ENCODE measurements at places on chromosomes 11 and 22. TPM values are rescaled to one million over a fixed set of nuclear protein-coding genes. Genes with fewer than 3 reads are reported as not detected.

Gene DEPDC7
- 2.9 TPM for total RNA-seq

DNA sequence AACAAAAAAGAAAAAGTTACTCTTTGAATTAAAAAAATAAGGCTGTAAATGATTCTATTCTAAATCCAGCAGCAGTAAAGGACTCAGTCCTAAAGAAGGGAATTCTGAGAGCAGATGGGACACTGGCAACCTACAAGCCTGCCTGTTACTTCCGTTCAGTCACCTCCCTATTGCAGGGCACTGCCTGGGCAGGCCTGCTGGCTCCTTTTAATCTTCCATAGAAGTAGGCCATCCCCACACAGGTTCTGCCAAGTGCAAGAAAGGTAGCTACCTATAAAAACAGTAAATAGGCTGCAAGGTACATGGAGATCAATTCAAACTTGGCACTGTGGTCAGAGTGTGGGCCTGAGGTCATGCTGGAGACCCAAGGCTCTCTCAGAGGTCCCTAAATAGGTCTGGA lies 136.4 kb downstream of the TRIM44 start:
- H3K27ac ChIP-seq: no peak overlapping the region
- H3K4me3 ChIP-seq: no peak overlapping the region
- DNase-seq: no peak
- peaks cover 54% of the 10 kb centered on the region for H3K4me1 ChIP-seq

DNA sequence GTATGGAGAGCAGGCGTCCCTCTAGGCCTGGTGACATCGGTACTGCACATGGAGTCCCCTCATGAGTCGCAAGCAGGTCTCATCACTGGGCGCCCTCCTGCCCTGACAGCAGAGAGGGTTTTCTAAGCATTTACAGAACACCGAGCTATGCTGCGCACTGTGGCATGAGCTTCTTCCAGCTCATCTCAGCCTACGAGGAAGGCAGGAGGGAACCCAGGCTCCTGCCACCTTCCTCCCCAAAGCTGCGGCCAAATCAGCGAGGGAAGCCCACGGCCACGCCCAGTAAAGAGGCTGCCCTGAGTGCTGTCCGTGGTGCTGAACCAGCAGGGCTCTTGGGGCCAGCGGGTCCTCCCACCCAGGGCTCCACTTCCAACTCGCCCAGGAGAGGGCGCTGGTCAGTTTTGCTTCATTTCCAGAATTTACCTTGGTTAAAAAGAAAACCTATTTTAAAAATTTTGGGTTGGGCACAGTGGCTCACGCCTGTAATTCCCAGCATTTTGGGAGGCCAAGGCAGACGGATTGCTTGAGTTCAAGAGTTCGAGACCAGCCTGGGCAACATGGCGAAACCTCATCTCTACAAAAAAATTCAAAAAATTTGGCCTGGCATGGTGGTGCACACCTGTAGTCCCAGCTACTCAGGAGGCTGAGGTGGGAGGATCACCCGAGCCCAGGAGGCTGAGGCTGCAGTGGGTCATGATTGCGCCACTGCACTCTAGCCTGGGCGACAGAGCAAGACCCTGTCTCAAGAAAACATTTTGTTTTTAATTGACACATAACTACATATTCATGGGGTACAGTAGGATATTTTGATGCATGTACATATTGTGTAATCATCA lies 34.2 kb downstream of the PHF21B start:
- H3K36me3 ChIP-seq: no peaks in the 10 kb centered on the region
- peak; percentile 95 for DNase-seq
- no peaks in the 10 kb centered on the region for H3K4me1 ChIP-seq
- H3K27me3 ChIP-seq: no peaks in the 10 kb centered on the region

Gene CBL
- 21.7 TPM for total RNA-seq

Gene OR51E2
- 0.40 TPM for total RNA-seq

Gene PRPF19
- total RNA-seq: 78.2 TPM

GRCh38 chr11:128759597-128759996 lies 65.7 kb downstream of the FLI1 start:
- H3K4me1 ChIP-seq: peaks cover 21% of the 10 kb centered on the region
- DNase-seq: no peak
- no peak overlapping the region for H3K4me3 ChIP-seq

Gene CRYBB2
- not detected for total RNA-seq

Gene TRIM49
- total RNA-seq: not detected

Gene KRTAP5-2
- not detected for total RNA-seq

DNA sequence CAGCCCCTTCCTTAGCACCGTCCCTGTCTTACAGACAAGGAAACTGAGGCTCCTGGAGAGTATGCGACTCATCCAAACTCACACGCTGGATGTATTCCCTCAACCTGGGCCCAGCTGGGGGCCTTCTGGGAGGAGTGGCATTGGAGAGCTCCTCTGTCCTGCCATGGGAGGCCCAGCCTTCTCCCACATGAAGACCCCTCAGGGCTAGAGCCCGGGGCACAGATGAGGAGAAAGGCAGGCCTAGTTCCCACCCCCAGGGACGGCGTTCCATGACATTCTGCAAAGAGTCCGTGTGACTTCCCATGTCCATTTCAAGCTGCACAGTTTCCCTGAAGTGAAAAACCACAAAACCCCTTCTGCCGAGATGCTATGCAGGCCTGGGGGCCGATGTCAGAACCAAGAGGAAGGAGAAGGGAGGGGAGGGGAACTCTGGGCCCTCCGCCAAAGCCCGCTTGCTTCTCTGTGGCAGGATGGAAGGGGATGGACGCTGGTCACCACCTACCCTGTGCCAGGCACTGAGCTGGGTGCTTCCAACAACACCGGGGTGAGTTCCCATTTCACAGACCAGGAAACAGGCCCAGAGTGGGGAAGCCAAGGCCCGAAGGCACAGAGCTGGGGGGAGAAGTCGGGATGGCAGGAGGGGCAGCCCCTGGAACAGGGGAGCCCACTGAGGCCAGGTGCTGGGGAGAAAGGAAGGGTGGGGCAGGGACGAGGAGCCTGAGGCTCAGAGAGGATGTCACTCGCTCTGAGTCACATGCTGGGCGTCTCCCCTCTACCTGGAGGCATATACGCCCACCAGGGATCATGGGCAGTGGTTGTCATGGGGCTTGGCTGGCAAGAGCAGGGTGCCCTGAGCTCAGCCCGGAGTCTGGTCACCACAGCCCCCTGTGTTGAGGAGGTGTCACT lies 15.7 kb downstream of the RAC2 start:
- peaks cover 24% of the 10 kb centered on the region for H3K4me1 ChIP-seq
- peak overlapping the region; percentile 68 for H3K27ac ChIP-seq
- H3K36me3 ChIP-seq: no peaks in the 10 kb centered on the region
- H3K4me3 ChIP-seq: no peak overlapping the region
- DNase-seq: no peak

DNA sequence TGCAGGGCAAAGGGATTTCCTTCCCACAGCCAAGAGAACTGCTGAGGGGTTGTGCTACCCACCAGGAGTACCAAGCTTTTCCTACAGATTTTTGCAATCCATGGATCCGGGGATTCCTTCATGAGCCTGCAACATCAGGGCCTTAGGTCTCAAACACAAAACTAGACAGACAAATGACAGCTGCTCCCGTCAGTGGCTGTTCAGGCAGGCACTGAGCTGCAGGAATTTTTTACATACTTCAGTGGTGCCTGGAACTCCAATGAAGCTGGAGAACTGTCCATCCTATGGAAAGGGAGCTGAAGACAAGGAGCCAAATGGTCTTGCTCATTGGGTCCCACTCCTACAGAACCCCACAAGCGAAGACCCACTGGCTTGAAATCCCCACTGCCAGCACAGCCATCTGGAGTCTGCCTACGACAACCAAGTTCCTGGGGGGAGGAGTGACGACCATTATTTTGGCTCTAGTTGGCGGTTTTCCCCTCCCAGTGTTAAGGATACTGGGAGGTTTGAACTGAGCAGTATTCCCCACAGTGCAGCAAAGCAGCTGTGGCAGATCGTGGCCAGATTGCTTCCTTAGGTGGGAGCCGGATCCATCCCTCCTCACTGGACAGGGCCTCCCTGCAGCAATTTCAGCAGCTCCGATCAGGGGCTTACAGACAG lies 157.7 kb upstream of the TMEM45B start:
- no peaks in the 10 kb centered on the region for H3K36me3 ChIP-seq
- H3K4me3 ChIP-seq: no peak overlapping the region
- no peak for DNase-seq

GRCh38 chr11:96257036-96257435 lies 86.0 kb downstream of the MAML2 start:
- DNase-seq: no peak
- H3K36me3 ChIP-seq: no peaks in the 10 kb centered on the region
- no peak overlapping the region for H3K4me3 ChIP-seq
- peak overlapping the region; percentile 87 for H3K27ac ChIP-seq
- H3K27me3 ChIP-seq: no peaks in the 10 kb centered on the region
- peaks cover 76% of the 10 kb centered on the region for H3K4me1 ChIP-seq

DNA sequence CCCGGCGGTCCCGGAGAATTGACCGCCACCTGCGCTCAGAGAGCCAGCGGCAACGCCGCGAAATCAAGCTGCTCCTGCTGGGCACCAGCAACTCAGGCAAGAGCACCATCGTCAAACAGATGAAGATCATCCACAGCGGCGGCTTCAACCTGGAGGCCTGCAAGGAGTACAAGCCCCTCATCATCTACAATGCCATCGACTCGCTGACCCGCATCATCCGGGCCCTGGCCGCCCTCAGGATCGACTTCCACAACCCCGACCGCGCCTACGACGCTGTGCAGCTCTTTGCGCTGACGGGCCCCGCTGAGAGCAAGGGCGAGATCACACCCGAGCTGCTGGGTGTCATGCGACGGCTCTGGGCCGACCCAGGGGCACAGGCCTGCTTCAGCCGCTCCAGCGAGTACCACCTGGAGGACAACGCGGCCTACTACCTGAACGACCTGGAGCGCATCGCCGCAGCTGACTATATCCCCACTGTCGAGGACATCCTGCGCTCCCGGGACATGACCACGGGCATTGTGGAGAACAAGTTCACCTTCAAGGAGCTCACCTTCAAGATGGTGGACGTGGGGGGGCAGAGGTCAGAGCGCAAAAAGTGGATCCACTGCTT lies 25.5 kb downstream of the GNAZ start:
- no peak overlapping the region for H3K4me3 ChIP-seq
- DNase-seq: no peak
- H3K36me3 ChIP-seq: no peaks in the 10 kb centered on the region
- no peak overlapping the region for H3K27ac ChIP-seq

GRCh38 chr11:60985991-60986915 lies 14.8 kb downstream of the CD6 start:
- no peak overlapping the region for H3K27ac ChIP-seq
- no peak overlapping the region for H3K4me3 ChIP-seq
- H3K27me3 ChIP-seq: peaks cover 40% of the 10 kb centered on the region
- no peak for DNase-seq

Gene MMP12
- not detected for total RNA-seq

DNA sequence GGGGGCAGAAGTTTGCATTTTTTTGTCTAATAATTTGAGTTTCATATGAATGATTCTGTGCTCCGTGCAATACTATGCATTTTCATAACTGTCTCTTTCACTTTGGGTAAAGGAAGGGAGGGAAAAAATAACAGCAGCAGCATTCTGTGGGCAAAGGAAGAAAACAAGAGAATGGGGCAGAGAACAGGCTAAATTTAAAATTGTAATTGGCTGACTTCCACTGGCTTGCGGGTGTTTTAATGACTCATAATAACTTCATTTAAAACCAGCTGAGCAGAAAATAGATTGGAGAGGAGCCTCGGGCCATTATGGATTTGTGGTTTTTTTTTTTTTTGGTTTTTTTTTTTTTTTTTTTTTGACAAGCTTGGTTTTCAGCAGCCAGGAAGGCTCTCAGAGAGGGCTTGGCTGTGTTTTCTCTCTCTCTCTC lies 107.4 kb downstream of the ZBTB16 start:
- no peaks in the 10 kb centered on the region for H3K36me3 ChIP-seq
- no peaks in the 10 kb centered on the region for H3K27me3 ChIP-seq
- peak overlapping the region; percentile 99 for H3K27ac ChIP-seq
- H3K4me1 ChIP-seq: peaks cover 95% of the 10 kb centered on the region
- no peak for DNase-seq
- peak overlapping the region; percentile 19 for H3K4me3 ChIP-seq

Gene KRTAP5-6
- total RNA-seq: not detected

- peaks cover 38% of the 10 kb centered on the region for H3K27me3 ChIP-seq
- DNase-seq: no peak
- H3K36me3 ChIP-seq: no peaks in the 10 kb centered on the region
- H3K27ac ChIP-seq: no peak overlapping the region
Observed at GRCh38 chr11:19055016-19055415, 5.5 kb downstream of the MRGPRX2 start.

Gene CHRM1
- 0.27 TPM for total RNA-seq

DNA sequence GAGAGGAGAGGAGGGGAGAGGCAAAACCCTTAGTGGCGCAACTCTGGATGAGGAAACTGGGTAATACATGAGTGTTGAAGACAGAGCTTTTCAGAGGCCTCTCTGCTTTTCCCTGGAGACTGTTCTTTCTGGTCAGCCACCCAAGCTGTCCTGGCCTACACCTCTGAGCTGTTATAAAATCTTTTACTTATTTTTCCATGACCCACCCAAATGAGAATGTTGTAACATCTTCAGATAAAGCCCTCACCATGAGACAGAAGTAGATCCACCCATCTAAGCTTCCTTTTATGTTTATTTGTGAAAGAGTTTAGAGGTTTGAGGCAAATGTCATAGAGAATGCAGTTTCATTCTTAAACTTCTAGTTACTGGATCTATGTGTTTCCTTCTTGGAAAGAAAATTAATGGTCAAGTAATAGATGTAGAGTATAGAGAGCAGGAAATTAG lies 20.3 kb upstream of the APLP2 start:
- no peaks in the 10 kb centered on the region for H3K36me3 ChIP-seq
- H3K27ac ChIP-seq: no peak overlapping the region
- no peaks in the 10 kb centered on the region for H3K27me3 ChIP-seq
- DNase-seq: peak; percentile 2
- no peak overlapping the region for H3K4me3 ChIP-seq

GRCh38 chr22:20533095-20533878 lies 25.9 kb downstream of the MED15 start:
- H3K27me3 ChIP-seq: no peaks in the 10 kb centered on the region
- H3K4me1 ChIP-seq: peaks cover 53% of the 10 kb centered on the region
- peaks cover 4% of the 10 kb centered on the region for H3K36me3 ChIP-seq
- peak overlapping the region; percentile 97 for H3K27ac ChIP-seq
- DNase-seq: no peak

DNA sequence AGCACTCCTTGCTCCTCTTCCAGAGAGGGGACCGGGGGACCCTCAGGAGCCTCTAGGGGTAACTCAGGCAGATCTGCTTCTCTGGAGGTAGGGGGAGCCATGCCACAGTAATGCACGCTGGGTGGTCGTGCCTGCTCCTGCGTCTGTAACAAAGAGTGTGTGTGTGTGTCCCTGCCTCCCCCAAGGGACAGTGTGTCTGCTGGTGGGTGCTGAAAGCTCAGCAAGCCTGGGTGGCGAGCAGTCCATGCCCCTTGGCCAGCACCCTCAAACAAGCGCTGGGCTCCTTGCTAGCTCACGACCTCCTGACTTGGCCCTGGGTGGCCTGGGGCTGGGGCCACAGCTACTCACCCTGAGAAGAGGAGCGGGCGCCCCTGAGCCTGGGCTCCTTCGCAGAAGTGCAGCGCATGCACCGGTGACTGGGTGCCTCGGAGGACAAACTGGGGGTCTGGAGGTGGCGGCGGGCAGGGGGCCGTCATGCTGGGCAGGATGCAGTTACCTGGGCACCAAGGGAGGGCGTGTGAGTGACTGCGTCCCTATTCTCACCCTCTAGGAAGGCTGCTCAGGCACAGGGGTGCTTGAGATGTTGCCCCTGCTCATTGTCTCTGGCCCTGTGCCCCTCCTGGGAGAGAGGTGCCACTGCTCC lies 33.7 kb downstream of the GNB1L start:
- no peak overlapping the region for H3K4me3 ChIP-seq
- peaks cover 2% of the 10 kb centered on the region for H3K4me1 ChIP-seq
- no peaks in the 10 kb centered on the region for H3K36me3 ChIP-seq
- no peak overlapping the region for H3K27ac ChIP-seq
- DNase-seq: peak; percentile 76

GRCh38 chr11:70747285-70747684 lies 349.0 kb downstream of the CTTN start:
- DNase-seq: no peak
- H3K4me1 ChIP-seq: no peaks in the 10 kb centered on the region
- no peak overlapping the region for H3K4me3 ChIP-seq
- H3K27me3 ChIP-seq: peaks cover 3% of the 10 kb centered on the region

All from osteocyte (in vitro differentiated cells).